Osteocyte (in vitro differentiated cells): ENCODE measurements at places on chromosomes 6 and 20. TPM values are rescaled to one million over a fixed set of nuclear protein-coding genes. Genes with fewer than 3 reads are reported as not detected.

The POLH gene
- total RNA-seq, result 27.7 and 28.2 TPM in 2 replicates

The KATNA1 gene
- 19.2 and 20.0 TPM in 2 replicates for total RNA-seq

The BPIFB2 gene
- total RNA-seq, result not detected in 2 replicates

The DNAH8 gene
- total RNA-seq, result 0.21 and 0.24 TPM in 2 replicates

The HLA-DQA2 gene
- not detected in 2 replicates for total RNA-seq

The CST7 gene
- total RNA-seq, result not detected in 2 replicates

The MEP1A gene
- not detected in 2 replicates for total RNA-seq

The TREML1 gene
- total RNA-seq, result not detected in 2 replicates

The COL9A3 gene
- 1.7 and 1.8 TPM in 2 replicates for total RNA-seq

The CD93 gene
- total RNA-seq, result 0.13 and 0.21 TPM in 2 replicates

The SIGLEC1 gene
- 0.21 TPM in 2 replicates for total RNA-seq

DNA sequence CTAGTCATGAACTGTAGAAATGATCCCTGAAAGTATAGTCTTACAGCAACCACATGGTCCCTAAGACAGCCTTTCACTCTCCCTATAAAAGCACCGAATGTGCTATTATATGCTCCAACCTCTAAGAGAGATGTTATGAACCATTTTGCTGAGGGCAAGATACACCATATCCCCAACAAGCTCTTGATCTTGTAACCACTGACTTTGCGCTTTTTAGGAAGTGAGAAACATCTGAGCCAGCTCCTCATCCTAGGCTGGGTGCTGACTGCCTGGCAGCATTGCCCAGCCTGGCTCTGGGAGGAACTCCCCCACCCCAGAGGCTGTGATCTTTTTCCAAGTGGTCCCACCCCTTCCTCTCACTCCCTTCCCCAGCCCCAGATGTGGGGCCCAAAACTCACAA is 3.1 kb upstream of the EMILIN3 start:
- H3K4me3 ChIP-seq, result no peak overlapping the region
- H3K36me3 ChIP-seq, result peaks cover 2% of the 10 kb centered on the region
- no peak for DNase-seq

- no peak overlapping the region for H3K4me3 ChIP-seq
- H3K27ac ChIP-seq, result no peak overlapping the region
- H3K36me3 ChIP-seq, result no peaks in the 10 kb centered on the region
- H3K4me1 ChIP-seq, result no peaks in the 10 kb centered on the region
Measured at GRCh38 chr20:48812600-48813445, 15.0 kb downstream of the PREX1 start.

DNA sequence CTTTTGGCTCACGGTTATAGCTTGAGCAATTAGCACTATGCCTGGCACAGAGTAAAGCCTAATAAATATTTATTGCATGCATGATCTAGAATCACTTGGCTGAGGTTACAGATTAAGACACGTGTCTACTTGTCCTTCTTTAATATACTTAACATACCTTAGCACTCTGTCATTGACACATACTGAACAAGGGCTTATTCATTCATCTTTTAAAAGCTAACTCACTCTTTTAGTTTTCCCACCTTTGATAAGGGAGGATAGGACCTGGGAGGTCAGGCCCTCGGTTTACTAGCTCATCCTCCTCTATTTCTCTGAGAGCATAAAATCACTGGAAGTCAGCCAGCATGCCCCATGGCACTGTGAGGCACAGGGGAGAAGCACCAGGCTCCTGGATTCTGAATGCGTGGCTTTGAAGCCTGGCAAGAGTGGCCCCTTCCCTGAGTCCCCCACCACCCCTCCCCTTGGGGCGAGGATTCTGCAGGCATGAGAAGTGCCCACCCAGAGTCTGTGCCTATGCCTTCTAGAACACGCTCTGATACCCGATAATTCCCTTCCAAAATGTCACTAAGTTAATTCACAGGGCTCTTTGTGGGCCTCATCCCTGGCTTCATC is 11.2 kb downstream of the ZCCHC3 start:
- no peaks in the 10 kb centered on the region for H3K36me3 ChIP-seq
- peaks cover 34% of the 10 kb centered on the region for H3K4me1 ChIP-seq
- no peak for DNase-seq

DNA sequence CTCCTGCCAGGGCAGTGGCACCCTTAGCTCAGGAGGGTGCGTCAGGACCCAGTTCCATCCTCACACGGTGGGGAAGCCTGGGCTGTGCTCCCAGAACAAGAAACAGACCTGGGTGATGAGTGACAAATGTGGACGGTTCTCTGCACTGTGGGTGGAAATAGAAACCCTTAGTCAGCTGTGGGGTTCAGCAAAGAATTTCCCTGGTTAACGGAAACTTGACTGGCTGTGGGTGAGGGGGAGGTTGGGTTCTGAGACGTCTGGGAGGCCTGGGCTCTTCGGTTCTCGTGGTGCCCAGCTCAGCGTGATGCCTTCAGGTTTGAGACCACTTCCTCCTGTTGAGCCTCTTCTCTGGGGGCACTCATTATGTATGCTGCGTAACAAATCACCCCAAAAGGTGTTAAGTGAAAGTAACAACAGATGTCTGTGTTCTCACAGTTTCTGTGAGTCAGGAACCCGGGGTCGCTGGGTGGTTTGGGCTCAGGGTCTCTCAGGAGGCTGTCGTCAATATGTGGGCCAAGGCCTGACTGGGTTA is 53.1 kb upstream of the FAM83D start:
- H3K27me3 ChIP-seq, result peaks cover 44% of the 10 kb centered on the region
- no peak overlapping the region for H3K4me3 ChIP-seq
- no peak for DNase-seq
- H3K36me3 ChIP-seq, result no peaks in the 10 kb centered on the region
- H3K4me1 ChIP-seq, result no peaks in the 10 kb centered on the region

GRCh38 chr6:131431718-131432117 is 141.3 kb upstream of the ARG1 start:
- H3K4me3 ChIP-seq, result no peak overlapping the region
- DNase-seq, result no peak
- H3K27me3 ChIP-seq, result peaks cover 18% of the 10 kb centered on the region
- H3K4me1 ChIP-seq, result no peaks in the 10 kb centered on the region
- no peak overlapping the region for H3K27ac ChIP-seq

DNA sequence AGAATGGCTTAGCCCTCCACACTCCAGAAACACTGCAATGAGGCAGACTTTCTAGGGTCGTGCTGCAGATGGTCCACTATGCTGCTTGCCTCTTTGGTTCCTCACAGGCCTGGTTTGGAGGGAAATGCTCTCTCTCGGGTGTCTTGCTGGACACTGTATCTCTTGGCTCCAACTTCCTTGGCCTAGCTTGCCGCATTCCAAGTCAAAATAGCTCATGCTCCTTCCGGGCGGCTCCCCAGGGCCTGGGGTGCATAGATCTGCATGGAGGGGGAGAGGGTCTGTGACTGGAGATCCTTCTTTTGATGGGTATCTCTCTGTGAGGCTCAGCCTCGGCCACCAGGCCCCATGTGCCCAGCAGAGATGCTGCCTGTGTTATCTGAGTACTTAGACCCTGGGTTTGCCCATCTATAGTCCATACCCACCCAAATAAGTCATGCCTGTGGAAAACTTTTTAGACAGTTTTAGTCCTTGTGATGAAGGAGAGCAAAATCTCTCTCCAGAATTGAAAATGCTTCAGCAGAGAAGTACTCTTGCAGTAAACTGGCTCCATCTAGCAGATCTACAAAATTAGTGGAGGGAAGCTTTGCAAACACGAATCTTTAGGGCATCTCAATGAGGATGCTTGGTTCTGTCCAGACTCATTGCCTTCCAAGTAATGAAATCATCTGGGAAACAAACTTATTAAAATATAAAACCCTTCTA is 264.1 kb upstream of the RIN2 start:
- H3K4me3 ChIP-seq, result no peak overlapping the region
- H3K27ac ChIP-seq, result no peak overlapping the region
- no peaks in the 10 kb centered on the region for H3K27me3 ChIP-seq
- no peak for DNase-seq

GRCh38 chr6:6577735-6578134 is 10.8 kb upstream of the LY86 start:
- H3K27ac ChIP-seq, result no peak overlapping the region
- H3K36me3 ChIP-seq, result no peaks in the 10 kb centered on the region
- peaks cover 2% of the 10 kb centered on the region for H3K27me3 ChIP-seq
- H3K4me3 ChIP-seq, result no peak overlapping the region

DNA sequence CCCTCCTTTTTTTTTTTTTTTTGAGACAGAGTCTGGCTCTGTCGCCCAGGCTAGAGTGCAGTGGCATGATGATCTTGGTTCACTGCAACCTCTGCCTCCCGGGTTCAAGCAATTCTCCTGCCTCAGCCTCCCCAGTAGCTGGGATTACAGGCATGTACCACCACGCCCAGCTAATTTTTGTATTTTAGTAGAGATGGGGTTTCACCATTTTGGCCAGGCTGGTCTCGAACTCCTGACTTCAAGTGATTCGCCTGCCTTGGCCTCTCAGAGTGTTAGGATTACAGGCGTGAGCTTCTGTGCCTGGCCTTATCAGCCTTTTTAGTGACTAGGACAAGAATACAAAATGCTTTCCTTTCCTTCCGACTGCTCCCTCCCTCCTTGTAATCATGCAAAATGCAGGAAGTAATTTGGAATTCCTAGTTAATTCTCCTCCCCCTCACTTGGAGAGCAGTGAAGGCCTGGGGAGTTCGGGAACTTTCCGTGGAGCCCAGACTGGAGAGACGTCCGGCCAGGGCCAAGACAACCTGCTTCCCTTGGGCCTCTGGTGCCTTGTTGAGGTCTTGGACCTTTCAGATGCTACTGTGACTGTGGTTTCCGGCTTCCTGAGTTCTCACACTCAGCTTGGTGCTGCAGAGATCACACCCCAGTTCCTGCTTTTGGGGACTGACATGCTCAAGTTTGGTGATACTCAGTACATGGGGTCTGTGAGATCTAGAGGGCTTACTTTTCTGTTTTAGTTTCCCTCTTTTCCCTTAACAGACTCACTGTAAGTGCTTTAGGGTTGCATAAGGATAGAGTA is 3.9 kb upstream of the PHF20 start:
- no peaks in the 10 kb centered on the region for H3K27me3 ChIP-seq
- H3K4me3 ChIP-seq, result no peak overlapping the region
- peaks cover 31% of the 10 kb centered on the region for H3K4me1 ChIP-seq
- no peaks in the 10 kb centered on the region for H3K36me3 ChIP-seq

GRCh38 chr6:34680802-34681515 is 15.6 kb downstream of the ILRUN start:
- H3K27ac ChIP-seq, result peak overlapping the region; percentile 4
- DNase-seq, result no peak
- no peaks in the 10 kb centered on the region for H3K27me3 ChIP-seq
- no peak overlapping the region for H3K4me3 ChIP-seq

- H3K36me3 ChIP-seq, result peaks cover 14% of the 10 kb centered on the region
- H3K4me1 ChIP-seq, result no peaks in the 10 kb centered on the region
- H3K27ac ChIP-seq, result no peak overlapping the region
- H3K4me3 ChIP-seq, result no peak overlapping the region
- no peak for DNase-seq
- H3K27me3 ChIP-seq, result no peaks in the 10 kb centered on the region
Measured at GRCh38 chr6:105310371-105310770, 92.5 kb downstream of the PREP start.

DNA sequence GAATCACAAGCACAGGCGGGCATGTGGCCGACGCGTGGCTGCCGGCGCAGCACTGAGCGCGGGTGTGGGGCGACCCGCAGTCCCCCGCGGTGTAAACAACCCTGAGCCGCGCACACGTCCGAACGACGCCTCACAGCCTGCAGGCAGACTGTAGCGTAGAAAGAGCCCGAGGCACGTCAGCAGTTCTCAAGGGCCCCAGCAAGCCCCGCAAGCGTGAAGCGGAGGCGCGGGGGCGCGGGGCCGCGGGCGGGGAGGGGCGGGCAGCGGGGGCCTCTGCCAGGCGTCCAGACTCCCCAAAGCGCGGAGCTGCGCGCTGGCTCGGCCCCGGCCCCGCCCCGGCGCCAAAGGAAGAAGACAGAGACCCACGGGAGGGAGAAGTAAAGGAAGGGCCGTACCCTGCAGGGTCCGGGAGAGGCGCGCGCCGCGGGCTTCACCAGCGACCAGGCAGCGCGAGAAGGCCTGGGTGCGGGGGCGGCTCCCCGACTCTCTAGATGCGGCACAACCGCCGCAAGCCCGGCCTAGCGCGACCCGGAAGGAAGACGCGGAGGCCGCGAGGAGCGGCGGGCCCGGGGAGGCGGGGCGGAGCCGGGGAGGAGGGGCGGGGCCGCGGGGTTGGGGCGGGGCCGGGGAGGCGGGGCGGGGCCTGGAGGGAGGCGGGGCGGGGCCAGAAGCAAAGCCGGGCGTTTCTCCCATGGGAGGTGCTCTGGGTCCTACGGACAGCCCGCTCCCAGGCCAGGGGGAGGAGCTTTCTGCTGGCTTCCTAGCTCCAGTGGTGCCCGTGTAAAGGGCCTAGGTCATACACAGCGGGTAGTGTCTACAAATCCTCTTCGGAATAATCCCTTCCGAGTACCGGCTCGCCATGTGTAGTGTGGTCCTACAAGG is at the start of gene FBXL4:
Gene FBXL4 (minus strand): TSS at position 536 of the 882 bp plus-strand sequence. CDS start 20,958 bp downstream, outside the sequence.
- peaks cover 20% of the 10 kb centered on the region for H3K4me1 ChIP-seq
- no peaks in the 10 kb centered on the region for H3K36me3 ChIP-seq
- H3K27ac ChIP-seq, result peak within 1 kb of the TSS; percentile 80
- peaks cover 14% of the 10 kb centered on the region for H3K27me3 ChIP-seq

DNA sequence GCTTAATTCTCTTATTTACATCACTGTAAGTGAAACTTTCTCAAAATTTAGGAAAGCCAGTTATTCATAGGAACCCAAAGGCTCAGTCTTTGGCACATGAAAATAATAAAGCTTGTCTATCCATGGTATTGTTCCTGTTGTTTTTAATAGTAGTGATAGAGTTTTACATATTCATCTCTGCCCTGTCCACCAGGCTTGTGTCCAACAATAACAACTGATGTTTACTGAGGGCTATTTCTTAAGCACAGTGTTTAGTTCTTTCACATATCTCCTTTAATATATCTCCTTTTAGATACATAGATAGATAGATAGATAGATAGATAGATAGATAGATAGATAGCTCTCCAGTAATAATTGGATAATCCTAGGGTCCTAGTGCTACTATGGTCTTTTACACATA is 34.2 kb downstream of the FOXQ1 start:
- H3K4me1 ChIP-seq, result no peaks in the 10 kb centered on the region
- H3K36me3 ChIP-seq, result no peaks in the 10 kb centered on the region
- H3K4me3 ChIP-seq, result no peak overlapping the region
- DNase-seq, result no peak

DNA sequence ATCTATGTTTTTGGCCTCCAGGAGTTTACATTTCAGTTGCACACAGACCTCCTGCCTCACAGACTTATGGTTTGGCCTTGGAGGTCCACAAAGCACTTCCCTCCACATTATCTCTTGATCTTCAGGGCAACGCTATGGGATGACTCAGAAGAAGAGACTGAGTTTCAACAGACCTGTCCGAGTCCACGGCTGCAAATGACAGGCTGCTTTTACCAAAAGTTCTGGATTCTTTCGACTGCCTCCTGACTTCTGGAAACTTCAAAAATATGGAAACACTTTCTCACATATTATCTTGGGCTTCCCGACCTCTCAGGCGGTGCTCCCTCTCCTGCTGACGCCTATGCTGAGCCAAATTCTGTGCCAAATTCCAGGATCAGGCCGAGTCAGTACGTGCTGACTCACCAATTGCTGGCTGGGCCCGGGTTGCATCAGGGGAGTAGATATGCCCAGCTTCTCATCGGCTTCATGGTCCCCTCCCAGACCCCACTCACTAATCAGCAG is 190.2 kb downstream of the BMP7 start:
- peaks cover 5% of the 10 kb centered on the region for H3K36me3 ChIP-seq
- H3K27ac ChIP-seq, result no peak overlapping the region
- H3K4me1 ChIP-seq, result peaks cover 20% of the 10 kb centered on the region
- no peak overlapping the region for H3K4me3 ChIP-seq
- no peak for DNase-seq
